ENCODE measurements at places on chromosomes 11 and 22.

- DNase-seq = no peak
Measured at GRCh38 chr11:132099692-132100091, 729.3 kb downstream of the NTM start.

DNA sequence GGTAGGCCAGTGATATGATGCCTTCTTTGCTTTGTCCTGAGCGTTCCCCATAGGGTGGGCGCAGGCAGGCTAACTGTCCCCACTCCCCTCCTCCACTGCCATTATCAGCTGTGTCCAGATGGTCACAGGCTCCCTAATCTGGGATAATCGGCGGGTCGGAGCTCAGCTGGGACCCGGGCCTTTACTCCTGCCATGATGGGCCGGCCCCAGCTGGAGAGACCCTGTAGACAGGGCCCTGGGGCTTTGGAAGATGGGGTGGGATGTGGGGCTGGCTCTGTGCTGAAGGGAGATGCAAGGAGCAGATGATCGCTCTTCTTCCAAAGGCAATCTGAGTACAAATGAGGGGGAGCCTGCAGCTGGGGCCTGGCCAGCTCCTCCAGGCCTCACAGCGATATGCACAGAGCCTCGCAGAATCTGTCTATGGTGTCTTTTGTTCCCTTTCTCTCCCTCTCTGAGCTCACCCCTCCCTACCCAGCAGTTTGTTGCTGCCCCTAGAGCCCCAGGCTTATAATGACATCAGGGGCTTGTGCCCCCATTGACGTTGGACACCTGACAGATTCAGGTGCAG is 11.9 kb downstream of the KLHL35 start:
- no peak for DNase-seq

DNA sequence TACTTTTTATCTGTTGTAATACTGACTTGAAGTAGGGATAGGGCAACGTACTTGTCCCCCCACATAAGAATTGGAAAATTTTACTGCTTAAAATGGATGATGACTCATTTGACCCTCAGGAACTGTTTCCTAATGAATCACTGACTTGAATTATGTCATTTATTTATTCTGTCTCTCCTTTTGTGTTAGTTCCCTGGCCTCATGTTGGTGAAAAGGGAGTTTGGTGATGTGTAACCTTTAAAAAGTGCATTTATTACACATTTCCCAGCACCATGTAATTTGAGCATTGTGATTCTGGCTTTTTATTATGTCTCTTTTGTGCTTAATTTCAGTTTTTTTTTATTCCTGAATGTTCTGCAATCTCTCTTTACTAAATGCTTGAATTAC is 20.3 kb upstream of the PGM2L1 start:
- no peak for DNase-seq

GRCh38 chr11:134098566-134099184 is 29.8 kb downstream of the JAM3 start:
- no peak for DNase-seq

GRCh38 chr11:108817976-108818375 is 153.1 kb downstream of the DDX10 start:
- DNase-seq = no peak

DNA sequence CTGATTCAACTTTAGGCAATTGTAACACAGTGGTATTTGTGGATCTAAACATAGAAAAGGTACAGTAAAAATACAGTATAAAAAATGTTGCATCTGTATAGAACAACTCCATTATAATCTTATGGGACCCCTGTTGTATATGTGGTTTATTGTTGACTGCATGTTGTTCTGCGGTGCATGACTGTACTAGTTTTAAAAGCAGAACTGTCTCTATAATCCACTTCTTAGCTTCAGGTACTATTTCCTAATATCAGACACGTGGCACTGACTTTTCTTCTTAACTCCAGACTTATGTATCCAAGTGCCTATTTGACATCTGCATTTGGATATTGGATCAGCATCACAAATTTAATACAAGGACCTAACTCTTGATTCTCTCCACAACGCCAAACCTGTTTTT is 41.1 kb downstream of the PACS1 start:
- no peak for DNase-seq

GRCh38 chr11:10604340-10604748 is 35.9 kb upstream of the LYVE1 start:
- DNase-seq = no peak

DNA sequence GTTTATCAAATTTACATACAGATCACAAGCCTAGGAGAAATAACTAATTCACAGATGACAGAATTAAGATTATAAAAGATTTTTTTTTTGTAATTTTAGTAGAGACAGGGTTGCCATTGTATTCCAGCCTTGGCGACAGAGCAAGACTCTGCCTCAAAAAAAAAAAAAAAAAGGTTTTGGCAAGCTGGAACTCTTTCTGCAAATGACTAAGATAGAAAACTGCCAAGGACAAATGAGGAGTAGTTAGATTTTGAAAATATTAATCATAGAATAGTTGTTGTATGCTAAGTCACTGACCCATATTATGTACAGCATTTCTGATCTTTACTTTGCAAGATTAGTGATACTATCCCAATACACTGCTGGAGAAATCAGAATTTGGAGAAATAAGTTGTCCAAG is 99.2 kb downstream of the C11orf65 start:
- no peak for DNase-seq

GRCh38 chr22:33405194-33405593 is 347.0 kb upstream of the SYN3 start:
- DNase-seq = no peak

DNA sequence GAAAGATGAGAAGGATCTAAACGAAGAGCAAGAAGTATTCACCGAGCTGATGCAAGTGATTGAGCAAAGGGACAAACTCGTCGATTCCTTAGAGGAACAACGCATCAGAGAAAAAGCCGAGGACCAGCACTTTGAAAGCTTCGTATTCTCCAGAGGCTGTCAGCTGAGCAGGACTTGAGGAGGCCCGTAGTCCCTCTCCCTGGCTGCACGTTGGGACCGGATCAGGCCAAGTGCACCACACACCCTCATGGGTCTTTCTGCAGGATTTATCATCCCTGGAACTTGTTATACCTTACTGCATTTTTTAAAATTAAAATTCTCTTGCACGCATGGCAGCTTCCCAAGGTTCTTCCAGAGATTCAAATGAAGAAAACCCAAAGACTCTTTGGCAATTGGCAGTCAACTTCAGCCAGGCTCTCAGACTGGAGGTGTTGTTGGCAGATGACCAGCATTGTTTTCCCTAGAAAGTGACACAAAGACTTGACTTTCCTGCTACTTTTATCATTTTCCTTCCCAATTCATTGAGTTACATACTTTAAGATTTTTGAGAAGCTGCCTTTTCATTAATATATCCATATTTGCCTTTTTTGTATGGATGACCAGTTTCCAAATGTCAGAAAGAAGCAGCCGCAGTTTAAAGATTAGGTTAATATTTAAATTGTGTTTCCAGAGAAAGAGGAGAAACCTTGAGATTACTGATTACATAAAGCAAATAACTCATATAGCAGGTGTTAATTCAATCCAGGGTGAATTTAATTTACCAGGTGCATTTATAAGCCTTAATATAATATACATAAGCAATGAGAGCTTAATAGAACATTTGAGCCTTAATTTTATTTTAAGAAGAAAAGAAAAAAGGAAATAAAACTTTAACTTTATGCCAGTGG is 18.8 kb upstream of the PARVA start:
- DNase-seq = no peak

GRCh38 chr22:45696227-45696626 is 24.6 kb downstream of the ATXN10 start:
- no peak for DNase-seq

DNA sequence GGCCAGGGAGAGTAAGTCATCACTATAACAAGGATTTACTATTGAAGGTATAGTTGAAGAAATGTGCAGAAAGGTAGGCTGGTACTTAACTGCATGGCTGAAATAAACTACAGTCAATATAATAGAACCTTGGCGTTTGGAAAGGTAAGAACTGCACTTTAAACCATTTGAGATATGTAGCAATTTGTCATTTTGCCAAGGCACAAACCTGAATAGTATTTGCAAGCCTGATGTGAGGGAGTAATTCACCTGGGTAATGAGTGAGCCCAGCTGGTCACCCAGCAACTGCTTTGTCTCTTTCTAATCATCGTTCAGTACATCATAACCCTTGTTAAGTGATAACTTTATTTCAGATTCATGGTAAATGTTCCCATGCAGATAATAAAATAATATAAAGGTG is 62.3 kb upstream of the SCUBE2 start:
- DNase-seq = no peak

DNA sequence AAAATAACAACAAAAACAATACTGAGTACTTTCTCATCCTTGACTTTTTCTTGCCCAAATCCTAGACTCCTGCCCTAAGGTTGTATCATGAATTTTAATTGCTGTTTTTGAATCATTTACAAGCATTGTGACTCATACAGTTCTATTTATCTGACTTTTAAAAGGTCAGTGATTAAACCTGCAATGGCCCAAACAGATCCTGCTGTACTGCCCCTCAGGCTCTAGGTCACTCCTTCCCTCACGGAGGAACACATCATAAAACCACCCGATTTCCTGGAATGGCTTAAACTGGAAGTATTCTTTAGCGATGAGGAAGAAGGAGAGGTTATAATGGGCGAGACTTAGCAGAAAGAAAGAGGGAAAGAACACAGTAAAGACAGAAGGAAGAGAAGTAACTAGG is 12.3 kb downstream of the ARFGAP3 start:
- DNase-seq = no peak

- DNase-seq = no peak
Measured at GRCh38 chr22:46079861-46080821, 70.2 kb upstream of the PPARA start.

- no peak for DNase-seq
Measured at GRCh38 chr22:33577862-33578411, 342.3 kb downstream of the LARGE1 start.

- no peak for DNase-seq
Measured at GRCh38 chr22:37063431-37064420, 12.2 kb downstream of the KCTD17 start.

- DNase-seq = no peak
Measured at GRCh38 chr22:44519886-44520285, 21.9 kb upstream of the RTL6 start.

- DNase-seq = no peak
Measured at GRCh38 chr11:134410766-134411165, 1.3 kb downstream of the B3GAT1 start.

- DNase-seq = no peak
Measured at GRCh38 chr11:36774603-36775002, 176.6 kb upstream of the RAG2 start.

DNA sequence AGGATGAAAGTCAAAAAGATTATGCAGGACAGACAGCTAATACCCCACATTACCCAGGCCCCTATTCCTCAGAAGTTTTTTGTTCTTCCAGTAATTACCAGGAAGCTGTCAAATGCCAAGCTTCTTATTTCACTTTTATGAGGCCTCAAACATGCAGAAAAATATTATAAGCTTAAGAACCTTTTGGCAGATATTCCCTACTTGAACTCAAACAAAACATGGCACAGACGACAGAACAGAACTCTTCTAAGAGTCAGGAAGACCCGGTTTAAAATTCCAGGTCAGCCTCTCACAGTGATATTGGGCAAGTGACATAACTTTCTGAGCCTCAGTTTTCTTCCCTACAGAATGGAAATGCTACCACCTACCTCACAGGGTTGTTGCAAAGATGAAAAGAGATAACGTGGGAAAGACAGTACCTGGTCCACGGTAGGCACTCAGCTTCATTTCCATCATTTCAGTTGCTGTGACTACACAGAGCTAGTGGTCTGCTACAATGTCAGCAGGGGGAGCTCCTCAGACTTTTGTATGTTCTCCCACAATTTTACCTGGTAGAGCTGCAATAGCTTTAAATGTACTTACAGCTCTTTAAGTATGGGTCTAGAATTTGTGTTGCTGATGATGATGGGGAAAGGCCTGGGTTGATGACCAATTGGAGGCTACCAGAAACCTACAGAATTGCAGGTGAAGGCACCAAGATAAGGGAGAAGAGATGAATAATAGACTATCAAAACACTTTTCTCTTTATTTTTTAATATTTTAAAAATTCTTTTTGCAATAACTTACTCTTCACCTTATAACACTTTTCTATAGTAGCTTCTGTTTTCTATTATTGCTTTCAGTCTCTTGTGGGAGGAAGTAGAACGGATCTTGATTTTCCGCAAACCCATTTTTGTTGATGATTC is 98.3 kb upstream of the CHRM4 start:
- DNase-seq = no peak

GRCh38 chr11:20126724-20127123 is 33.6 kb downstream of the DBX1 start:
- DNase-seq = no peak

DNA sequence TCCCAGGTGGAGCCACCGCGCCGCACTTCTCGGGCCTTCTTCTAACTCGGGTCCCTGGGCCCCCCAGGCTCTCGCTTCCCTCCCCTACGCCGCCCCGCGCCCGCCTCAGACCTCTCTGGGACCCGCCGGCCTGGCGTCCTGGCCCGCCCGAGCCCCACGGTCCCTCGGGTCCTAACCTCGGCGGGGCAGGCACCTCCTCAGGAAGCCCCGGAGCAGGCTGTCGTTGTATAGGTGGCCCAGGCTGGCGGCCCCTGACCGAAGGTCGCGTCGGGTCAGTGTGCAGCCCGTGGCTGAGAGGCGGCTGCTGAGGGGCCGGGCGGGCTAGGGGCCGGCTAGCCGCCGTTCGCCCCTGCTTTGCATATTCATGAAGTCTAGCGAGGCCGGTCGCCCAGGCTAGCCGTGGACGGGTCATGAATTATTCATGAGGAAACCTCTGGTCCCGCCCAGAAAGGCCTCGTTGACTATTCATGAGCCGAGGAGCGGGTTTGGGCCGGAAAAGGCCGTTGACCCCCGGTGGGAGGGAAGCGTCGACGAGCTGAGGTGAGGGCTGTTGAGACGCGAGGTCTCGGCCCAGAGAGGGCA is at the start of gene HORMAD2:
Gene HORMAD2, plus strand, starts transcription at position 513 of the 582 bp plus-strand sequence. CDS start 13,489 bp downstream, outside the sequence.
- DNase-seq = no peak

DNA sequence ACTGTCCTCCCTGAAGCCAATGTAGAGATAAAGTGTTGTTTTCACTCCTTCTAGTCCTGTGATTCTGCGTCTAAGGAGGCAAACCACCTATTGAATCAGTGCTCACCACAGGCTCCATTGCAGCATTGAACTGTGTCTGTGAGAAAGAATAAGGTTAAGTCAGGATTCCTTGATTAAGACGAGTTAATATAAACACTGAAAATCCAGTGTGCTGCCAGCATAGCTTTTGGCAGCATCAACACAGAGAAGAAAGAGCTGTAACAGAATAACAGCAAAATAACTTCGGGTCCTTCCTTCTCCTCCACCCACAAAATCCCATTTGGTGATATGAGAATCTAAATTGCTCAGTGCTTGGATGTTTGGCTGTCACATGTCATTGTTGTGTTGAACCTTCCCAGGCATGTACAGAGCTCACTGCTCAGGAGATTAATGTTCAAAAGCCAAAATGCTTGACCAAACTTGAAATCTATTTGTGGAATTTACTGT is 185.2 kb upstream of the DDI1 start:
- DNase-seq = no peak

Data from activated CD8-positive, alpha-beta memory T cell treated with anti-CD3 and anti-CD28 coated beads for 1 hour (primary cell).